ENCODE measurements at places on chromosomes 2 and 18.

GRCh38 chr2:26559044-26559405 lies 81.1 kb upstream of the OTOF start:
- H3K4me1 ChIP-seq: peaks cover 1% of the 10 kb centered on the region
- no peak for DNase-seq
- H3K27me3 ChIP-seq: peaks cover 20% of the 10 kb centered on the region
- H3K4me3 ChIP-seq: no peak overlapping the region
- no peak overlapping the region for H3K27ac ChIP-seq
- H3K36me3 ChIP-seq: no peaks in the 10 kb centered on the region

- no peak overlapping the region for H3K27ac ChIP-seq
- no peaks in the 10 kb centered on the region for H3K4me1 ChIP-seq
- peaks cover 10% of the 10 kb centered on the region for H3K27me3 ChIP-seq
- no peak overlapping the region for H3K4me3 ChIP-seq
- no peak for DNase-seq
Observed at GRCh38 chr2:725468-725867, 48.3 kb upstream of the TMEM18 start.

DNA sequence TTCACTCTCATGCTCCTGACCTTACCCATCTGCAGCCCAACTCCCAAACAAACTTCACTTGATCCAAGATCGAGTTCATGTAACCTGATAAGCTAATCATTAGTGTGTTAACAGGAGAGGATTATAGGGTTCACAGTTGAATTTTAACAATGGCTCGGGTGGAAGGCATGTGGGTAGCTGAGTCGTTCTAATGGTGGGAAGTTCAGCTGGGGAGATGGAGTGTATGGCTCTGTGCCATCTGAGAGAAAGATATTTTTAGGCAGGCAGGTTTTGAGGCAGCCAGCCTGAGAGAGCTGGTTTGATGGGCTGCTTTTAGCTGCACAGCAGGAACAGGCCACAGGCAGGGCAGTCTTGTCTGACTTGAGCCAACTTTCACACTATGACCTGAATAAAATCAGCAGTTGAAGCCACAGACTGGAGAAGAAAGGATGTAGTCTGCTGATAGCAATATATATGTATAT lies 17.7 kb upstream of the NFE2L2 start:
- no peak for DNase-seq
- H3K36me3 ChIP-seq: peaks cover 3% of the 10 kb centered on the region
- peaks cover 19% of the 10 kb centered on the region for H3K4me1 ChIP-seq
- no peak overlapping the region for H3K4me3 ChIP-seq

DNA sequence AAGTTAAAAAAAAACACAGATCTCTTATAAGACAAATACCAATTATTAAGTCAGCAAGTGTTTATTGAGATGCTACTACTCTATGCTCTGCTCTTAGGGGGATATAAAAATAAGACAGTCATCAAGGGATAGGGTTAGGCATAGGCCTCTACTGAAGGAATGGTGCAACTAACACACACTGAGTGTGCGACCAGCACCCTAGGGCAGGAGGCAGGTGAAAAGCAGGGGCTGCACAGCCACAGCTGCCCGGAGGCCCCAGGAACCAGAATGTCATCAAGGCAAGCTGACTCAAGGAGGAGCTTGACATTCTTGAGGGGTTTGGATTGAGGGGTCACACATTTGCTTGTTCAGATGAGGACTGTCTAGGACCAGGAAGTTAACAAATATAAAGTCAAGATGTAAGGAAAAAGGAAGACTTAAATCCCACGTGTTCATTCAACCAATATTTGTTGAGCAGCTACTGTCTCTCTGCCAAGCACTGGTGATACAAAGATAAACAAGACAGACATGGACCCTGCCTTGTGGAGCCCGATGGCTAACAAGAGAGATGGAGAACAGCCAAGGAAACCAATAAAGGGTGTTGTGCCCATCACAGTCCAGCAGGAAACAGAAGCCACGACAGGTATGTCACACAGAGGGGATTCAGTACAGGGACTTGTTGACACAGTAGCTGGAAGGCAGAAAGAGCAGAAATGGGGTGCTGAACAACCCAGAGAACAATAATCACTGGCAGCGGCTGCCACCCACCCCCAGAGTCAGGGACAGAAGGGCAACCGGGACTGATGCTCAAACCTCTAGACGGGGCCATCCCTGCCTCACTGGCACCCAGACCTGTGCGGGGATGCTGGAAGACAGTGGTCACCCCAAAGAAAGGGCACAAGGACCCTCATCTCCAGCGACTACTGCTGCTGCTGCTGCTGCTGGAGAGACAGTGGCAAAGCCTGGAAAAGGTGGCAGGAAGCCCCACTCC lies 45.8 kb upstream of the MAL start:
- H3K4me3 ChIP-seq: no peak overlapping the region
- no peaks in the 10 kb centered on the region for H3K36me3 ChIP-seq
- H3K27ac ChIP-seq: no peak overlapping the region
- peaks cover 3% of the 10 kb centered on the region for H3K27me3 ChIP-seq
- H3K4me1 ChIP-seq: no peaks in the 10 kb centered on the region
- no peak for DNase-seq

DNA sequence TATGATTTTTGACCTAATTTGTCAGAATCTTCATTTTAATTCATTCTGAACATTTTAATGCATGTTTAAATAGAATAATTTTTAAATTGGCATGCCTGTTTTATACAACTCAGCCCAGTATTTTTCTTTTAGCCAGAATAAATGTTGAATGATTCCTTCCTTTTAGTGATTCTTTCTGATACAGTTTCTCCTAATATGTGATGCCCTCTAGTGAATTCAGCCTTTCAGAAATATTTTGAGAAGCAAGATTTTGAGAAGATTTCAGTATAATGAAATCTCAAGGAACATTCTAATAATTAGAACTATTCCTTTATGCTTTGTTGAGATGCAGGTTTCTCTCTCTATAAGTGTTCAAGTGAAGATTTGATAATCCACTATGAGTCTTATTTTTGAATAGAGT lies 28.5 kb downstream of the LCLAT1 start:
- no peak overlapping the region for H3K27ac ChIP-seq
- H3K4me3 ChIP-seq: no peak overlapping the region
- DNase-seq: no peak
- peaks cover 15% of the 10 kb centered on the region for H3K4me1 ChIP-seq

GRCh38 chr2:68560545-68560944 lies 82.8 kb upstream of the PROKR1 start:
- H3K4me1 ChIP-seq: no peaks in the 10 kb centered on the region
- DNase-seq: no peak
- no peak overlapping the region for H3K27ac ChIP-seq

- H3K27me3 ChIP-seq: no peaks in the 10 kb centered on the region
- no peak overlapping the region for H3K27ac ChIP-seq
- peaks cover 3% of the 10 kb centered on the region for H3K36me3 ChIP-seq
- no peaks in the 10 kb centered on the region for H3K4me1 ChIP-seq
- DNase-seq: no peak
Observed at GRCh38 chr2:239590995-239591915, 190.4 kb upstream of the HDAC4 start.

- DNase-seq: no peak
- H3K4me3 ChIP-seq: no peak overlapping the region
- no peak overlapping the region for H3K27ac ChIP-seq
Observed at GRCh38 chr2:209872675-209873074, 101.0 kb downstream of the UNC80 start.

DNA sequence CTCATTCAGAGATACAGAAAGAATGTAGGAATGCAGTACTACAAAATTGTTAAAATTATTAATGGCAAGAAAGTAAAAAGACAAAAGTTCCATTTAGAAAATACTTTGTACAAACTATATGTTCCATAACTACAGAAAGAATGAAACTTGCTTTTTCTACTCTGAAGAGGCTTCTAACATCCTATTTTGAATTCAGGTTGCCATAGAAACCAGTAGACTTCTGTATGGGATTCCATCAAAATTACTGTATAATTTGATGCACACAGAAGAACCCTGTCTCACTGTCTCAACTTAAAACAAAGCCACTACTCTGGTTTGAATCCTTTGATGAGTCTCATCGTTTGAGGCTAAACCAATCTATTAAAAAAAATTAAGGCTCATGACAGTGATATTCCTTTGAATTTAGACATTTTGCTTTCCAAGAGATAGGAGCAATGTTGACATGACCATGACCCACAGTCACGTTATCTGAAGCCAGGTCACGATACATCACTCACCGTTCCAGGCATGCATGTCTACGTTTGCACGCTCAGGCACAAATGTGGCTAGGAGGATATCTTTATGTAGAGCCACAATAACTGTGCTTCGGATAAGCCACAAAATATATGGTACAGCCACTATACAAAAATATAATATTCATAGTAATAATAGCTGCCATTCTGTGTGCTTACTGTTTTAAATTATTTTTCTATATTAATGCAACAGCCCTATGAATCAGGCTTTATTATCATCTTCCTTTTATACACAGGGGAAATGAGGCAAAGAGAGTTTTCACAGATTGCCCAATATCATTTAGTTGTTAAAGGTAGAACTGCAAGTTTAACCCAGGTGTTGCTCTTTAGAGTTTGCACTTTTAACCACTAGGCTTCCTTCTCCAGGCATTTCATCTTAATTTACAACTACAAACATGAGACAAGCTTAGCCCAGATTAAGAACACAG lies 82.4 kb downstream of the CACNB4 start:
- peaks cover 10% of the 10 kb centered on the region for H3K27me3 ChIP-seq
- H3K4me1 ChIP-seq: peaks cover 6% of the 10 kb centered on the region
- no peak overlapping the region for H3K4me3 ChIP-seq

GRCh38 chr2:30206461-30207430 lies 24.6 kb upstream of the LBH start:
- peaks cover 18% of the 10 kb centered on the region for H3K4me1 ChIP-seq
- no peak overlapping the region for H3K4me3 ChIP-seq

- peaks cover 20% of the 10 kb centered on the region for H3K4me1 ChIP-seq
- H3K4me3 ChIP-seq: no peak overlapping the region
- H3K36me3 ChIP-seq: peaks cover 2% of the 10 kb centered on the region
- no peaks in the 10 kb centered on the region for H3K27me3 ChIP-seq
- no peak for DNase-seq
Observed at GRCh38 chr18:13584825-13585224, 141.5 kb downstream of the FAM210A start.

GRCh38 chr18:57772387-57772799 lies 30.7 kb downstream of the ATP8B1 start:
- no peak overlapping the region for H3K27ac ChIP-seq
- H3K27me3 ChIP-seq: no peaks in the 10 kb centered on the region
- H3K4me1 ChIP-seq: peaks cover 17% of the 10 kb centered on the region

DNA sequence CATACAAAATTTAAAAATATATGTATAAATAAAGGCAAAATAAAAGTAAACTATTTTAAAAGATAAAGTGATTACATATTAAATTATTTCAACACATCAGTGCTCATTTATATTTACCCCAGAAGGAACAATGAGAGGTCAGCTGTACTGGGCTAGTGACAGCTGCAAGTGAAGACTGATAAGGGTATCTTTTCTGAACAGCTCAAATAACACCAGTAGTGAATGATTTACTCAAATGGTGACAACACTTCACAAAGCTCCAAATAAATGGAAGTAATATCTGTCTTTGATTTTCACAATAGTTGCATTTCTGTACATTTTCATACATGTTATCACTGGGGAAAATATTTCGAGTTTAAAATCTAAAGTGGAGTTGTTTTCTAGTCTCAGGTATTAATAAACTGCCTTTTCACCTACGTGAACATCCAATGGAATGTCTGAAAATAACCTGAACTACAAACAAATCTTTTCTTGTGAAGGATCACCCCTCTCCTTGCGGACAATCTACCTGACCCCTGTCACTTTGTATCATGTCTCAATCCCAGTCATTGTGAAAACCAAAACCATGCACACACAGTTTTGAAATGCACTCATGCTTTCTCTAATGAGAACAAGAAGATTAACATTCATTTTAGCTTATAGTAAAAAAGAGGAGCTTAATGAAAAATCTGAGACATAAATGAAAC lies 1928.8 kb upstream of the CELF4 start:
- H3K27me3 ChIP-seq: no peaks in the 10 kb centered on the region
- DNase-seq: no peak
- no peaks in the 10 kb centered on the region for H3K36me3 ChIP-seq
- no peak overlapping the region for H3K27ac ChIP-seq
- H3K4me1 ChIP-seq: no peaks in the 10 kb centered on the region

- no peak overlapping the region for H3K4me3 ChIP-seq
- no peak overlapping the region for H3K27ac ChIP-seq
- no peaks in the 10 kb centered on the region for H3K36me3 ChIP-seq
- H3K4me1 ChIP-seq: peaks cover 1% of the 10 kb centered on the region
- no peak for DNase-seq
Observed at GRCh38 chr2:44926957-44927356, 14.5 kb upstream of the SIX3 start.

DNA sequence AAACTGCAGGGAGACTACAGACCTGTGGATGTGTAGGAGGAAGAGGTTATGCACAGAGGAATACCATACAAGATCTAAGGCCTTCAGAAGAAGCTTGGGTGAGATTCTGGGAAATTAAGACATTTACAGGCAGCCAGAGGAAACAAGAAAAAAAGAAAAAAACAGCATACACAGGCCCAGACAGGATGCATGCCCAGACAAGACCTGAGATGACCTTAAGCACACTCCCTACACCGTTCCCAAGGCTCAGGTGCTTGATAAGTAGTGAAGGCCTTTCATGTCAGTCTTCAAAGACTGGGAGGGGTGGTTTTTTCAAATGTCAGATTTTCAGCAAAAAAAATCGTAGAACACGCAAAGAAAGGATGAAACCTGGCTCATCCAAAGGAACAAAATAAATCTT lies 83.0 kb downstream of the CCDC138 start:
- H3K4me3 ChIP-seq: no peak overlapping the region
- no peak overlapping the region for H3K27ac ChIP-seq
- H3K36me3 ChIP-seq: peaks cover 58% of the 10 kb centered on the region
- no peak for DNase-seq
- H3K27me3 ChIP-seq: peaks cover 2% of the 10 kb centered on the region
